Sigmoid colon (tissue), 7 donors: ENCODE measurements at places on chromosomes 1 and 21. TPM values are rescaled to one million over a fixed set of nuclear protein-coding genes. Genes with fewer than 3 reads are reported as not detected.

DNA sequence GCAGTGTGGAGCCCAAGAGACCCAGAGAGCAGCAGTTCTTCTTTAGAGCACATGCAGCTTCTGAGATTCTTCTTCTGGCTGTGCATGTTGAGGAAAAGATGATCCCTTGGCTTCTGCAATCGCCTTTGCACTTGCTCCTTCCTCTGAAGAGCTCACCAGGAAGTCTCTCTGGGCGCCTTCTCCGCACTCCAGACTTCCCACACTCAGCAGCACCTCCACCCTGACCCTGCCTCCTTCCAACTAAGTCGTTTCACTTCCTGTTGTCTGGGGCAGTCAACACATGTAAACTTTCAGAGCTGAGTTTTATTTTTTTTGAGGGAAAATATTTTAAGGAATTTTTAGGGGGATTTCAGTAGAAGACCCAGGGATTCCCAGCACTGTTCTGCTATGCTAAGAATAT lies 73.4 kb upstream of the F3 start:
- DNase-seq: no peak

Gene ELAPOR1
- 7.2 TPM for polyA plus RNA-seq

Gene CCDC17
- 2.3 TPM for polyA plus RNA-seq

DNA sequence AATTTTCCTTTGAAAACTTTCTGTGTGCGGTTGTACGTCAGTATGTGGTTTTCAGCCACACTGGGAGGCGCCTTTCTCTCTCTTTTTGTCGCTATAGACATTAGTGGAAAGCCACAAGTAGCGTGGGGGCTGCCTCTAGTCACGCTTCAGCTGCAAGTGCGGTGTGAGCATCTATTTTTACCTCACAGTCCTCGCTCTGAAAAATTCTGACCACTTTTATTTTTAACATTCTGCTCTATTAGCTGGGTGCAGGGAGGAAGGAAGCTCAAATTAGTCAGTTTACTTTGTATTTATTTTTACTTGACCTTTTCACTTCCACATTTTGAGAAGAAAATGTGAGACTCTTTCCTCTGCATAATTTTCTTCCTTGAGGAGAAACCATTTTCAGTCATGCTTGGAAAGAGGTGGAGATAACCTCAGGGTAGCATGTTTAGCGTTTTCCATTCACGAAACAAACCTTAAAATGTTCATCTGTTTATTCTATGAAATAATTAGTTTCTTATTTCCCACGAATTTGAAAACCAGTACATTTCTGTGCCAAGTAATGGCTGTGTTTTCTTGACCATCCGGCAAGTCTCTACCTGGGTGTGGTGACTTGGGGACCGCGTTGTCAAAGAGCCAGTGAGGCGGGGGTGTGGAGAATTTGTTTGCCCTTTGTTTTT lies 35.6 kb downstream of the ADARB1 start:
- DNase-seq: no peak

- no peak for DNase-seq
These were observed 777 bp downstream of the LAMC2 start for GRCh38 chr1:183186841-183187240.

GRCh38 chr1:67921725-67922489 lies 88.6 kb upstream of the GNG12 start:
- no peak for DNase-seq
